RWPE2 (cell line): ENCODE measurements at places on chromosomes 2 and 18.

DNA sequence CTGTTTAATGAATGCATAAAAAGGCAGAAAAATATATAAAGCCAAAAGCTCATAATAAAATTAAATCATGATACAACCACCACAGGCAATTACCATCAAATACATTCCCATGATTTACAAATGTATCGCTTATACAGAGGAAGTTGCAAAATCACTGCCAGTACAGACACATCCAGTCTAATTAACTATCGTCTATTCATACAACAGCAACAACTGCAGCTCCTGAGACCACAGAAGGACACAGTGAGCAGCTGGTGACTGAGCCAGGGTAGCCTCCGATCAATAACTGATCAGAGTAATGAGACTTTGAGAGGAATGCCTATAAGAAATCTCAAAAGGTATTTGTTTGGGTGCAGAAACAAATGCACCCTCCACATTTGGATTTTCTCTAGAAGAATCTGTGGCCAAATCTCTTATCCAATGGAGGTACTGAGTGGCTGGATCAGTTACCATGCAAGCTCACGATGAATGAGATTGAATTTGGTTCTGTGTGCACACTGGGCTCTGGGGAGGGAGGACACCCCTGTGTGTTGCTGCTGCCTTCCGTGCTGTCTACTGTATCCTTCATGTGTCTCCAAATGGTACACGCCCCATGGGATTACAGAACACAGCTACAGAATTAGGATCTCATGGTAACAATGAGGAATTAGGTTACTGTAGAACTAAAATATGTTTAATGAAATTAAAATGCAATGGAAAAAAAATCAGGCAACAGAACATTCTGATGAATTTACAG is 119.6 kb downstream of the MBP start:
- DNase-seq, result no peak

- DNase-seq, result no peak
Measured at GRCh38 chr2:71950256-71951082, 197.2 kb downstream of the CYP26B1 start.

- DNase-seq, result no peak
Measured at GRCh38 chr2:96692094-96692971, 47.5 kb downstream of the LMAN2L start.

DNA sequence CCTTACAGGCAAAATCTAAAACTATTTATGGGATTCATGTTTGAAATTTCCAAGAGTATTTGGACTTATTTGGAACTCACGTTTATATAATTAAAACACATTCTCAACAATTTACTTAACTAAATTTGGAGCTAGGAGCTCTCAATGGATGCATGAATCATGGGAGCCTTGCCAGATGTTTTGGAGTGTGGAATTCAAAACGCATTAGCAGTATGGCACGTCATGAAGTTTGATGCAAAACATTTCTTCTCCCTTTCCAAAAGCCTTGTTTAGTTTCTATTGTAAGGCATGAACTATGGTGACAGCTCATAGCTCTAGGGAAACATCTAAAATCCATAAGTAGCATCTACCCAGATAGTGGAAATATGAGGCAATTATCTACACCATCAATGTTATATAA is 701.6 kb downstream of the SATB2 start:
- DNase-seq, result no peak

DNA sequence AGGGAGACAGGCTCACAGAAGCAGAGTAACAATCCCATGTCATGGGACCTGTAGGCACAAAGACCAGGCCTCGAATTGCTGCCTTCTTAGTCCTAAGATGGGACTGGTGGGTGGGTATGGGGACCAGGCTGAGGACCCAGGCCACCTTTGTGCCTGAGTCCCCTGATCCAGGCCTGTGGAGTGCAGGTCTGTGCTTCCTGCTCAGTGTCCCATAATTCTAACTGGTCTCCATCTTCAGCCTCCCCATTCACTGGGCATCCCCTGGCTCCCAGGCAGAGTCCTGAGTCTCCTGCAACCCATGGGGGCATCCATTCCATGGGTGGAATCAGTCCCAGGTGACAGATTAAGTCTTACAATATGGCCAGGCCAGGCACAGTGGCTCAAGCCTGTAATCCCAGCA is 83.9 kb downstream of the SMAD7 start:
- DNase-seq, result no peak

DNA sequence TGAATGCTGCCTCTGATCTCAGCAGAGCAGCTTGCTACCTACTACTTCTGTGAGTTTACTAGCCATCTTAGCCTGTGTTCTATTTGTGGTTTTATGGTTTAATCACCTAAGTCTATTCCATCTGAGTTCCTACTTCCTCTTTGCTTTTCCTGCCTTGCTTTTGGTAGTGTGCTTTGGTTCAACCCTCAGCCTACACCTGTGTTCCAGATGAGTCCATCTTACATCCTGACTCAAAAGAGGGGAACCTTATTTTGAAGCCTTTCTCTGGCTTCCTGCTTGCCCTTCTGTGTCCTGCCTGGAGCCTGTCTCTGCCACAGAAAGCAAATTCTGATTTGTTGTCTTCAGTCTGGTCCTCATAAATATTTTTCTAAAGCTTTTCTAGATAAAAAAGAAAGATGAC is 530.3 kb upstream of the MEX3C start:
- DNase-seq, result no peak

GRCh38 chr2:41963661-41964525 is 83.9 kb upstream of the PKDCC start:
- DNase-seq, result no peak

DNA sequence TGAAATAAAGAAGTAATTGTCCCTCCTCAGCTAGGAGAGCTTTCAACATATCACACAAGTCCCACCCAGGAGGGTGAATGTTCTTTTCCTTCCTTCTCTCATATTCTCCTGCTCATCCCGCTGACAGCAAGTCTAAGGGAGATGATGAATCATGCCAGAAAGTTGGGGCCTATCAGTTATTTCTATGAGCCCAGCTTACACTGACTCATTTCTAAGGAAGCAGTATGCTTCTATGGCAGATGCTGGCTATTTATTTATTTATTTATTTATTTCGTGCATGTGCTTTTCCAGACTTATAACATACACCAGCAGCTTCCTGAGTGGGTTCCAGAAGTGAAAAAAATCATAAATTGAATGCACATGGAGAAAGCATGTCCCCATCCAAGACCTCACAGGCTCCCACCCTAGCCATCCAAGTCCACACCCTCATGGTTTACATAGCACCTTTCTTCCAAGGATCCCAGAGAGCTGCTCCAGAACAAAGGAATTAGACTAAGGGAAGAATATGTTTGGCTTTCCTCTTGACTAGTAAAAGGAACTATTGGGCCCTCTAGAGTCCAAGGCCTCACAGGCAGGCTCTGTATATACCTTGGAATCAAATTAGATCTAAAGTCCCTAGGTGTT is 1074.2 kb upstream of the ZEB2 start:
- DNase-seq, result no peak

GRCh38 chr2:95031726-95032116 is 6.2 kb downstream of the MAL start:
- no peak for DNase-seq

DNA sequence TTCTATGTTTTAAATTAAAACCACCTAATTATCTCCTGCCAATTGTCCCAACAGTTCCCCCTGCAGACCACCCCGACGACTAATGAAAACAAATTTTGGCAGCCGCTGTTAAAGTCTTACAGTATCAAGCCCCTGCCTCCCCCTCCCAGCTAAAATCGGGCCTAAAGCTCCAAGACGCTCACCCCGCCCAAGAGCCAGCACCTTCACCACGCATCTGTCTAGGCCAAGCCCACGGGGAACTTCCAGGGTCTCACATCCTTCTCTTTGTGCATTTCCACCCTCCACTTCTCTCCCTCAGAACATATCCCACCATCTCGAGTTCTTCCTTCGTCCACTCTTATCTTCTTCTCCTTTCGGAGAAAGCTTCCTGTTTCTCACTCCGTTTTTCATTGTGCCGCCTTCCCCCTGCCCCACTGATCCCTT is 445 bp downstream of the PRPF40A start:
- DNase-seq, result no peak

- no peak for DNase-seq
Measured at GRCh38 chr2:97718051-97718882, 4.9 kb downstream of the ZAP70 start.

DNA sequence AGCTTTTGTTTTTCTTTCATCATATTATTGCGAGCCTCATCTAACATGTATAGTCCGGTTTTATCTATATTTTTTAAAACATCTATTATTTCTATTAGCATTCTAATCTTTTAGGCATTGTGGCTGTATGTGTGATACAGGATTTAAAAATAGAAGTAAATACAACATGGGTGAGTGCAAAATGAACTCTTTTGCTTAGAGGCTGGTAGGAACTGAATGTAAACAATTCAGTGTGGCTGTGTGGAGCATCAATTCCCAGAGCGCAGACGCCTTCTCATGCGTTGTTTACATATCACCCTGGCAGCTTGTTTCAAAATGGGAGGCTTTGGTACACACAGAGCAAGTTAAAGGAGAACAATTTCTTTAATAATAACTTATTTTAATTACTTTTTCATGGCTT is 836 bp downstream of the DTNA start:
- no peak for DNase-seq
